Stimulated activated CD4-positive, alpha-beta T cell treated with anti-CD3 and anti-CD28 coated beads, Interleukin-15, amount 100 ng/mL, for 1 hour (primary cell): ENCODE measurements at places on chromosomes 11 and 22.

GRCh38 chr11:72634472-72635095, 39.6 kb downstream of the PDE2A start:
- DNase-seq, result no peak

DNA sequence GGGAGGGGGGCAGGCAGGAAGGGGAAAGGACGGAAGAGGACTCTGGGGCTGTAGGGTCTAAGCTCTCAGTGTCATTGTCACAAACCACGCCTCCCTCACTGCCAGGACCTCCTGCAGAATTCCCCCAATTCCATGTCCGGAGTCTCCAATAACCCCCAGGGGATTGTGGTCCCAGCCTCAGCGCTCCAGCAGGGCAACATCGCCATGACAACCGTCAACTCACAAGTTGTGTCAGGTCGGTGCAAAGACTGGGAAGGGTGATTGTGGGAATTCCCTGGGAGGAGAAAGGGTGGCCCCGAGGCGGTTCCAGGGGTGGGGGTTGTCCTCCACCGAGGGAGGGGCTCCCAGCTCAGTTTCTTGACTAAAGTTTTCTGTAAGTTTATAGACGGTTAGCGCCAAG, 86.0 kb downstream of the FEZ1 start:
- no peak for DNase-seq

DNA sequence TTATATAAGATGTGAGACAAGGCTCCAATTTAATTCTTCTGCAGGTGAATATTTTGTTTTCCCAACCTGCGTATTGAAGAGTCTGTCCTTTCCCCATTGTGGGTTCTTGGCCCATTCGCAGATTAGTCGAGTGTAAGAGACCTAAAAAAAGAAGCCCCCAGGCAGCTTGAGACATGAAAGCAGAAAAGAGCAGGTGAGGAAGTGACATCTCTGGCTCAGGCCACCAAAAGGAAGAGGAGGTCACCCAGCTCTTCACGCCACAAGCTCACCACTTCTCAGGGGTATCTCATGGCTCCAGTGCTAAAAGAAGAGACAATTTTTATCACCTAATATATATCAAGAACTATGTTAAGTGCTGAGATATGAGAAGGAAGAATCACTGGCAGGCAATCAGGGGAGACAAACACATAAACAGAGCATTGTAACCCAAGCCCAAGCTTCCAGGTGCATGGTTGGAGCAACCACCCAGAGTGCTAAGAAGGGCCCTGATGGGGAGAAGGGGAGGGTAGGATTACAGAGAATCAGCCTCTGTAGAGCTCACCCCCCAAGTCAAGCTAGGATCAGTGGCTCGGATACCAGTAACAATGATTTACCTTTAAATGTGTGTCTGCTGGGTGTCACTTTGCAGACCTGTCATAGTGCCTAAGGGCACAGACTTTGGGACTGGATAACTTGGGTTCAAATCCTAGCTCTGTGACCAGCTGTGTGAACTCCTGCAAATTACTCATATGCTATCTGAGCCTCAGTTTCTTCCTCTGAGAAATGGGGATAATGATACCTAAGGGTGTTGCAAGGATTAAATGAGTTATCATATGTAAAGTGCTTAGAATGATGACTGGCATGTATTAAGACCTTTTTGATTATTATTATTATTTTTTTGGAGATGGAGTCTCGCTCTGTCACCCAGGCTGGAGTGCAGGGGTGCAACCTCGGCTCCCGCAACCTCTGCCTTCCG, 39.2 kb downstream of the MCHR1 start:
- no peak for DNase-seq

DNA sequence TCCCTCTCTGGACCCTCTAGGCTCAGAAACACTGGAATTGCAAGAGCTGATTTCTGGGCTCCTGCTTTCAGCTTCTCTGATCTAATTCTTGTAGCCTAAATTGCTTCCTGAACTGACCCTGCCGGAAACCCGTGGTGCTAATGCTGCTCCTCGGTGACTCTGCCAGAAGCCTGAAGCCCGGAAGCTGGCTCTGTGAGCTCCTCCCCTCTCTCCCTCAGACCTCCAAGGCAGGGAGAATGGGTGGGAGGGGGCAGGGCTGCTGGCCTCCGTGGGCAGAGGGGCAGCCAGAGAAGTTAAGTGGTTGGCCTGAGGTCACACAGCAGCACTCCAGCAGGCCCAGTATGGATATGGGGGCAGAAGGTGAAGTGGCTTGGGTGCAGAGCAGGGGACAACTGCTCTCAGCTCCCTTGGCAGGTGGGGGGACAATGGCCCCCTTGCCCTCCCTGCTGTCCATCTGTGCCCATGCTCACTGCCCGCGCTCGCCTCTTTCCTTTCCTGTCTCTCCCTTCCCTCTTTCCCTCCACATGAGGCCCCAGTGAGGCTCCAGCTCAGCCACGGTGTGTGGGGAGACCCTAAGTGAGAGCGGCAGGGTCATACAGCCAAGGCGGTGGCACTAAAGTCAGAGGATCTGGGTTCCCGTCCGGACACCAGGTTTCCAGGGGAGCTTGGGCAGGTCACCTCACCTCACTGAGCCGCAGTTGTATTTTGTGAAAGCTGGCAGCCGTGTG, 16.2 kb downstream of the CAPN5 start:
- no peak for DNase-seq
